ENCODE measurements at places on chromosomes 7 and 10.

GRCh38 chr7:150994141-150994837 is 3.5 kb downstream of the NOS3 start:
- DNase-seq: no peak

- DNase-seq: peak; percentile 29
Measured at GRCh38 chr10:43846187-43846680, 197.6 kb upstream of the ZNF32 start.

DNA sequence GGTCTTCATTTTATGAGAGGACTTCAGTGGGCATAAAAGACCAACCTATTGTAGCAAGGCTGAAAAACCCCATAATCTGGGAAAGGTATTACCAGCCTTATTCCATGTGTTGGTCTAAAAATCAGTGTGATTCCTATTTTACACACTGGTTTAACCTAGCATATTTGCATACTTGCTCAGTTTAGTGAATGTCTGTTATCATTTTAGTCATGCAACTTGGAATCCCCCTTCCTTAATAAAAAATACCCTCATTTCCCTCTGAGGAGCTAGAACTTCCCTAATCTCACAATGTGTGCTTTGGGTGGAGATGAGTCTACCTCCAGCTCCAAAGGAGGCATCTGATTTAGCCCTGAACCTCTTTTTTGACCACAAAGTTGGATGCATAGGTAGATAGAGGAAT is 312.8 kb upstream of the SORCS1 start:
- no peak for DNase-seq

GRCh38 chr7:148515237-148515636 is 75.3 kb upstream of the C7orf33 start:
- no peak for DNase-seq

GRCh38 chr10:73246322-73246645 is 771 bp downstream of the DNAJC9 start:
- no peak for DNase-seq

DNA sequence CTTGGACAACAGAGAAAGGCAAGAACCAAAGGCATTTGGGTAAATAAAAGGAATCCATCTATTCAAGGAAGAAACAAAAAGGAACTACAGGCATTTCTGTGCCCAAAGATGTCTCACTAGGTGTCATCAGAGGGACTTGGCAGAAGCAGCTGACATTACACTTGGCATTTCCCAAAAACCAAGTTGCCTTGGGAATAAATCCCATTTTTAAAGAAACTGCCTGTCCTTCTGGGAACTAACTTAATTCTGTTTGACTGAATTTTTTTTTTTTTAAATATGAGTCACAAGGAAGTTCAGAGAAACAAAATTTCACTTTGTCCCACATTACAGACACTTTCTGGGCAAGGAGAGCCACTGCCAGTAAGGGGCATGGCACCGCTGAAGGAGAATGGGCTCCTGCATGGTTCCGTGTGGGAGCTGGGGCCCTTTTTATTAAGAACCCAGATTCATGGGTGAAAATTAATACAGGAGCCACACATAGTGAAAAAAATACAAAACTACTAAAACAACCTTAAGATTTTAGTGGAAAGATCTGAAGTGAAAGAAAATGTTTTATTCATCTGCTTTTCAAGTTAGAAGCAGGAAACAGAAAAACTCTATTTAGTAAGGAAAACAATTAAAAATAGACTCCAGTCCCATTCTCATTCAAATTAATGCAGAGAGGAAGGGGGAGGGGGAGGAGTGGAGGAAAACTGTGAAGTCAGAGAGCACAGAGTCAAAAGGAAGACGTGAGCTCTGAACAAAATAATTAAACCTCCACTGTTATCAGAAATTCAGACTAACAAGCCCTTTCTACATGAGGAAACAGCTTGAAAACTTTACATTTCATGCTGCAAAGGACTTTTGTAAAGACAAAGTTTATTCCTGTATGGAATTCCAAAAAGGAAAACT is 118.4 kb upstream of the PDLIM1 start:
- no peak for DNase-seq

- DNase-seq: no peak
Measured at GRCh38 chr7:43450894-43451293, 132.0 kb upstream of the STK17A start.

GRCh38 chr10:27747096-27747451 is 1.5 kb upstream of the MKX start:
- DNase-seq: no peak

DNA sequence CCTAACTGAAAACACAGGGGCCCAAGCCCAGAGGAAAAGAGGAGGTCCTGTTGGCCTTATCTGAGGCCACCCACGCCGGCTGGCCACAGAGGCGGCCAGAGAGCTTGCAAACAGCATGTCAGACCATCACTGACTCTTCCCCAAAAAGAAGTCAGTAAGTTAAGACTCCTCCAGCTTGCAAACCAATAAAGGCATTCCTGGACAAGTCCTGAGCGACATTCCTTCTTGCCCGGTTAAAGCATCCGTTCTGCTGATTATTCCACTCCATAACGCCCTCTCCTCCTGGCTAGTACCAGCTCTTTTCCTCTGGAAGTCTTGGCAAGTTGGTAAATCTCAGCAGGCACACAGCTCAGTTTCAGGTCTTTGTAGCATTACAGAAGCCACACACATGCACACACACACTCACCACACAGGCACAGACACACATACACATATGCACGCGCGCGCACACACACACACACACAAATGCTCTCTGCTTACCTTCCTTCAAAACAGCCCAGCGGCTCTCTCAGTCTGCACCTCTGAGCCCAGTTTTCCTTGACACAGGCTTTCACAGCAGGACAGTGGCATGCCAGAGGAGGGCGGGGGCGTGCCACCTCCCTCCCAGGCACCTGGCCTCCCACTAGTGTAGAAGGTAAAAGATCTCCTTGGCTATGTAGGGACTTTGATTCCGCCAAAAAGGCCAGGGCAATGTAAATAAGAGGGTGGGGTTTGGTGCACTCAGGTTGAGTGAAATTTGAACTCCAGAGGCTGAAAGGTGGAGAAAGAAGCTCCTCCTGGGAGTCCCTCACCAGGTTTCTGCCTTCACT is 201.4 kb downstream of the TNS3 start:
- DNase-seq: peak; percentile 78

GRCh38 chr10:129788215-129788614 is 175.9 kb downstream of the EBF3 start:
- no peak for DNase-seq

DNA sequence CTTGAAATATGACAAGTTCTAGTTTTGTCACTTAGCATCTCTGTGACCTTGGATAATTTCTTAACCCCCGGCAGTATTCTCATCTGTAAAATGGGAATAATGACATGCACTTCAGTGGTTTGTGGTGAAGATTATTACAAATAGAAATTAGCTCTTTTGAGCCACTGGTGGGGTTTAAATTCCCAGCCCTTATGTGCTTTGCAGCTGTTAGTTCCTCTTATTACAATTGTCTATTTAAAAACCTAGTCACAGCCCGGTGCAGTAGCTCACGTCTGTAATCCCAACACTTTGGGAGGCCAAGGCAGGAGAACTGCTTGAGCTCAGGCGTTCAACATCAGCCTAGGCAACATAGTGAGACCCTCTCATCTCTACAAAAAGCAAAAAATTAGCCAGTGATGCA is 30.1 kb downstream of the CAV1 start:
- DNase-seq: no peak

GRCh38 chr7:87984088-87984487 is 50.0 kb downstream of the ADAM22 start:
- no peak for DNase-seq

DNA sequence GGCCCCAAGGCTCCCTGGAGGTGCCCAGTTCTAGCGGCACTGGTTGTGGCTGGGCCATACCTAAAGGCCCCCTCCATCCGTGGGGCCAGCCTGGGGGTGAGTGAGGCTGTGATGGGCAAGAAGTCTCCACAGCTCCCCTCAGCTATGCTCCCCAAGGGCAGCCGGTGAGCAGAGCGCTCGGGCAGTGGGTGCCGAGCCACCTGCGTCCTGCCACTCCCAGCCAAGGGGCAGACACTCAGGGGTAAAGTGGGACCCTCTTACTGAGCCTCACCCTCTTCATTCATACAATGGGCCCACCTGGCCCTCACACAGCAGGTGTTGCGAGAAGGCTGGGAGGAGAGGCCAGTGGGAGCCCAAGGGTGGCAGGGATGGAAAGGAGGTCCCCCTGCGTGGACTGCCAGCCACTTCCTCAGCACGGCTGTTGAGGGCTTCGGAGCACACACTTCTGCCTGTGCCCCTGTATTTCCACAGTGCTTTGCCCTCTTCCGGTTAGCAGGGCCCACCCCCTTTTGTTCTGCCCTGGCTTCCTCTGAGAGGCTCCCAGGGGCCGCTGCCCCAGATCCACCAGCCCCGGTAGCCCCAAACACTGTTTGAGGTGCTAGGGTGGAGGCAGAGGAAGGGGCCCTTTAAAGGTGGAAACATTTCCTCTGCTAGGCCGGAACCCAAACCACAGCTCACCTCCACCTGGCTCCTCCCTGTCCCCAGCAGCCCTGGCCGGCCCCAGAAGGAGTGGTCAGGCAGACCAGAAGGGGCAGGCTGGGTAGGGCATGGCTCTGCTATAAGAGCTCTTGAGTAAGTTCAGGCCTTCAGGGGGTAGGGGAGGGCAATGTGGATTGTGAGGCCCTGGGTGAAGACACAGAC is 16.4 kb upstream of the C10orf105 start:
- peak; percentile 71 for DNase-seq

DNA sequence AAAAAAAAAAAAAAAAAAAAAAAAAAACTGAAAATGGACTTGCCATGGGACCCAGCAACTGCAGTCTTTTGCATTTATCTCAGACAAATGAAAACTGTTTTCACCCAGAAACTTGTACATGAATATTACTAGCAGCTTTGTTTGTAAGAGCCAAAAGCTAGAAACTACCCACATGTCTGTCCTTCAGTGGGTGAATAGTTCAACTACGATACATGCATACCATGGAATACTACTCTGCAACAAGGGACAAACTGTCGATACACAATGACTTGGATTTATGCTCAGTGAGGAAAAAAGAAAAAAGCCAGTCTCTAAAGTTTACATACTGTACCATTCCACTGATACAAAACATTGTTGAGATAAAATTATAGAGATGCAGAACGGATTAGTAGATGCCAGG is 195.6 kb downstream of the KIAA1217 start:
- DNase-seq: no peak

GRCh38 chr7:81605493-81605892 is 164.4 kb downstream of the HGF start:
- no peak for DNase-seq

- DNase-seq: peak; percentile 98
Measured at GRCh38 chr7:100158229-100159098, at the start of gene TRAPPC14. TSS of gene TRAPPC14 (minus strand) at chr7:100158723. CDS start at chr7:100158499, 224 bp downstream.

- peak; percentile 48 for DNase-seq
Measured at GRCh38 chr7:101901661-101902491, 84.5 kb downstream of the CUX1 start.

DNA sequence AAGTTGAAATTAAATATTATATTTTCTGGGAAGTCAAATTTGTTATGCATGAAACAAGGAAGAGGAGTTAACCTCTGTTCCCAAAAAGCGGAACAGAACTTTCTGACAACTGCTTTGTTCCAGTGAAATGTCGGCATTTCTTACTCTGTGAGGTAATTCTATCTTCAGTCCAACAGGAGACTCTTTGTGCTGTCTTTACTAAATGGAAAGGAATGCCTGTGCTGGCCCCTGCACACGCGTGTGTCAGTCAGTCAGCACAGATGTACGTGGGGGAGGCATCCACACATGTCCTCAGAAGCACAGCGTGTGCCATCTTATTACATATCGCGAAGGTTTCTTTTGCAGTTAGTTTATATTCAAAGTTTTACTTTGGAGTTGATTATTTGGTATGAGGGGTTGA is 37.5 kb downstream of the NET1 start:
- DNase-seq: no peak
